Fibroblast of villous mesenchyme (primary cell): ENCODE measurements at places on chromosomes 1 and 21.

DNA sequence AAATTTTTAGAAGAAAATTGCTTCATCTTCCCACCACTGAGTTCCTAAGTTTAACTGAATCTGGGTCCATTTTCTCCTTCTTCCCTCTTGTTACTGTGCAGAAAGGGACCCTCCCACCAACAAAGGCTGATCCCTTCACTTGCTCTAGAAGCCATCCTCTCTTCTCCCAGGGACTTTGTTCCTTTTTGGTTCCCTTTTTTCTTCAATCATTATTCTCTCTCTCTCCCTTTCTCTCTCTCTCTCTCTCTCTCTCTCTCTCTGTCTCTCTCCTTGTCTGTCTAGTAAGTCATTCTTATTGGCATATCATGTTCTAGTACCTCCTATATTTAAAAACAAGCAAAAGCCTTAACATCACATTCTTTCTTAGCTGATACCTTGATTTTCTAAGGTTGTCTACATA, 31.7 kb upstream of the GADD45A start:
- no peak for DNase-seq

- peak; percentile 93 for DNase-seq
Observed at GRCh38 chr1:159924025-159924790, 1.1 kb downstream of the TAGLN2 start.

DNA sequence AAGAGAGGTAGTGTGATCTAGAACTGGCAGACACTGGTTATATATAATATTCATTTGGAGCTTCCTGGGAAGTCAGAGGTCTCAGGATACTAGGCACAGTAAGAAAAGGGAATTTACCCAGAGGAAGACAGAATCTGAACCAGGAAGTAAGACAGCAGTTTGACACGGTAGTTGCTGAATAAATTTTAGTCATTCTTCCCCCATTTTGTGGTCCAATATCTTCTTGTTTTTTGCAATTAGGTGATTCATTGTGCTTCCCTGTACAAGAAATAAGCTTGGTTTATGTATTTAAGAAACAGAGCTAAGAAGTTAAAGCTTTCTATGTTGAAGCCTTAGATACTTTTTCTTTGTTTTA, 1.3 kb downstream of the TMEM167B start:
- DNase-seq = peak; percentile 67

GRCh38 chr1:179187043-179187442, 42.4 kb downstream of the ABL2 start:
- DNase-seq = peak; percentile 61

- DNase-seq = no peak
Observed at GRCh38 chr1:206945779-206946178, 487 bp downstream of the PIGR start.

DNA sequence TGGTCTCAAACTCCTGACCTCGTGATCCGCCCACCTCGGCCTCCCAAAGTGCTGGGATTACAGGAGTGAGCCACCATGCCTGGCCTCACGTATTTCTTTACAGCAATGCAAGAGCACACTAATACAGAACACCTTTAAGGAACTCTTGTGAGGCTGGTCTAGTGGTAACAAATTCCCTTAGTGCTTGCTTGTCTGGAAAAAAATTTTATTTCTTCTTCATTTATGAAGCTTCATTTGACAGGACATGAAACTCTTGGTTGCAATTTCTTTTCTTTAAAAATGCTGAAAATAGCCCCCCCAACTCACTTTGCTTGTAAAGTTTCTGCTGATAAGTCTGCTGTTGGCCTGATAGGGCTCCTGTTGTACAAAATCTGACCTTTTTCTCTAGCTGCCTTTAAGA, 248.8 kb downstream of the SMYD3 start:
- DNase-seq = no peak

DNA sequence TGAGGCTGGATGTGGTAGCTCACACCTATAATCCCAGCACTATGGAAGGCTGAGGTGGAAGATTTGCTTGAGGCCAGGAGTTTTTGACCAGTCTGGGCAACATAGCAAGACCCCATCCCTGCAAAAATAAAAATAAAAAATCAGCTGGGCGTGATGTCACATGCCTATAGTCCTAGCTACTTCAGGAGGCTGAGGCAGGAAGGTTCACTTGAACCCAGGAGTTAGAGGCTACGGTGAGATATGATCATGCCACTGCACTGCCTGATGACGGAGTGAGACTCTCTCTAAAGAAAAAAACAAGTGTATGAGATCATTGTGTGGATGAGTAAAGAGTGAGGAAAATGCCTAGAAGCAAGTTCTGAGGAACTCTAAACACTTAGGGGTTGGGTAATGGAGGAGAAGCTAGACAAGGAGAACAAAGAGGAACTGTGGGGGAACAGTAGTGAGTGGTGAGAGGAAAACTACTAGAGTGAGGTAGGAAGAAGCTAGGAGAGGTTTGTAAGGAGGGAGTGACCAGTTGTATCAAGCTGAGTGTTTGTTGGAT, 17.0 kb downstream of the CLIC4 start:
- DNase-seq = no peak

GRCh38 chr1:111354584-111354983, 63.9 kb downstream of the CHIA start:
- DNase-seq = no peak

- no peak for DNase-seq
Observed at GRCh38 chr1:210321552-210321951, 7.2 kb upstream of the HHAT start.

DNA sequence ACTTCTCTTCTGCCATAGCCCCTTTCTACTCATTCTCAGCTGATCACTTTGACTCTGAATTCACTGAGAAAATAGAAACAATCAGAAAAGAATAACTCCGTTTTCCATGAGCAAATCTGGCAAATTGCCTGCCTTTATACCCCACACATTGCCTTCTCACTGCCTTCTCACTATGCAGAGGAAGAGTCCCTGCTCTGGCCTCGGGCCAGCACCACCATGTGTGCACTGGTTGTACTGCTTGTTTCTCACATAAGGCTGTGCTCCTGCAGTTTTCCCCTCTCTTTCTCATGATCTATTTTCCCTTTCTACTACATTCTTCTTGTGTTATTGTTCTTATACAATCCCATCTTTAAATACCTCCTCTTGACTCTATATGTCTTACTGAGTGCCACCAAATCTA, 2.3 kb upstream of the HMGCS2 start:
- DNase-seq = no peak

DNA sequence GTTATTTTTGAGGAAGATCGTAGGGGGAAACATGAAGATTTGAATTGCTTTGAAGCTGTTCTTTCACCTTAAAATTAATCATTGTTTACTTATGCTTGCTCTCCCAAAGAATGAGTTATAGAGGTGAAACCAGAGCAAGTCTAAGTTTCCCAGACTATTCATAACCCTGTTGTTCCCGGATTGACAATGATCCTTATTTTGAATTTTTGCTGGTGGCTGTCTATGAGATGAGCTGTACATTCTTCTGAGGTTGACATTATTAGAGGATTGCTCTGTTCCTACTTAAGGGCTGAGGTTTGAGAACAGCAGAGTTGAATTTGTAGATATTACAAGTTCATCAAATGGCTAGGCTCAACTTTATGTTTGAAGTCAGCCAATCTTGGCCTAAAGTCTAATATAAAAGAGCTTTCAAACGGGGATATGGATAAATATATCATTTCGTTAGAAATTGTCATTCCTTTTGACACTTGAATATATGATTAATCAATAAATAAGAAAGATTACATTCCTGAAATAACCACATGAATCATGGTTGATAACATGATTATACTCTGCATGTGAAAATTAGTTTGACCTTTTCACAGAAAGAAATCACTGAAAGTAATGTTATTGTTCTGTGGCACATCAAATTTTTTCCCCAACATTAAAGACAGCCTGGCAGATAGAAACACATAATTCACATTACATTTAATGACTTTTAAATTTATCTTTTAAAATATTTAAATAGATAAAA, 19.1 kb upstream of the PDE4B start:
- no peak for DNase-seq

GRCh38 chr1:181430015-181430885, 53.1 kb upstream of the CACNA1E start:
- DNase-seq = no peak

DNA sequence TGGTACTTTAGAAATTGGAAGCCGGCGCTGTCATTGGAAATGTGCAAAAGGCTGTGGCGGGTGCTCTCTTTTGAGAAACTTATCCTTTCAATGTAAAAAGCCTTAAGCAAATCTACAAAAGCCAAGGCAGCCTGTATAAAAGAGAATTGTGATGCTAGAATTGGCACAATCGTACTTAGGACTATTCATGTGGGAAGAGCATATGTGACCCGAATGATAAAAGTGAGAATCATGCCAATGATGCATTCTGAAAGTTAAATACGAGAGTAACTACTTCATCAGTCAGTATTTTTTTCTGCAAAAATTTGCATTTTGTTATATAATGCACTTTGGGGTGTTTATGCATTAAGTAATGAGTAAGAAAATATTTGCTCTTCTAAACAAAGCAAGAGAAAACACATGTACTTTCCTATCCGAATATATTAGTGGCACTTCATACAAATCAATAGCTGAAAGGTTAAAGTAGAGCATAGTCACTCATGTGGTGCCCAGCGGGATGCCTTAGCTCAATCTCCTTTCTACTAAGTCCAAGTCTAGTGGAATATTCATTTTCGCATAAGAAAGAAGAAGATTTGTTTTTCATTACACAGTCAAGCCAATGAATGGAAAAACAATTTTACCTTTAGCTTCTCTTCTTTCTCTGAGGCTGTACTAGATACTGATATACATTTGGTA, 1256.6 kb upstream of the B3GALT2 start:
- no peak for DNase-seq

- peak; percentile 85 for DNase-seq
Observed at GRCh38 chr1:8687039-8687438, 130.4 kb downstream of the RERE start.

DNA sequence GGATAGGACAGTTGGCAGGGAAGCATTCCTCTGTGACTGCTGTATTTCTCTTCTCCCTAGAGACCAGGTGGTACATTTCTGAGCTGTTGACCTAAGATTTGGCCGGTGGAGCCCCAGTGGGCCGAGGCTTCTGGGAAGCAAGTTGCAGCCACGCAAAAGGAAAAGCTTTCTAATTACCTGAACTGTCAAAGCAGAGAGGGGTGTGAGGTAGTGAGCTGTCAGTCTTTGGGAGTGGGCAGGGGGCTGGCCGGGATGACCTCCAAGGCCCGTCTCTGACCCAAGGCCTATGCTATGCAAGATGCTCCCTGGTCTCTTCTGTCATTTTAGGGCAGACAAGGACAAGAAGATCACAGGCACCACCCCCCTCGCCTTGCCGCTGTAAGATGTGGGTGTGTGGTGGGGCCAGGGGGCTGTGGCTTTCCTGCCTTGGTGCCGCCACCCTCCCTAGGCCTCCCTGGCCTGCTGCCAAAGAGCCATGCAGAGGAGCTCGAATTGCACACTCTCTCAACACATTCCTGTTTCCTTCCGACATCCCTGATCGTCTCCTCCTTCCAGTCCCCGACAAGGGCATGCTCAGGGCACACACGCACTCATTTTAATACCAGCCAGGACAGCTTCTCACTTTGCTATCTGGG, 7.7 kb downstream of the PADI1 start:
- DNase-seq = peak; percentile 87

DNA sequence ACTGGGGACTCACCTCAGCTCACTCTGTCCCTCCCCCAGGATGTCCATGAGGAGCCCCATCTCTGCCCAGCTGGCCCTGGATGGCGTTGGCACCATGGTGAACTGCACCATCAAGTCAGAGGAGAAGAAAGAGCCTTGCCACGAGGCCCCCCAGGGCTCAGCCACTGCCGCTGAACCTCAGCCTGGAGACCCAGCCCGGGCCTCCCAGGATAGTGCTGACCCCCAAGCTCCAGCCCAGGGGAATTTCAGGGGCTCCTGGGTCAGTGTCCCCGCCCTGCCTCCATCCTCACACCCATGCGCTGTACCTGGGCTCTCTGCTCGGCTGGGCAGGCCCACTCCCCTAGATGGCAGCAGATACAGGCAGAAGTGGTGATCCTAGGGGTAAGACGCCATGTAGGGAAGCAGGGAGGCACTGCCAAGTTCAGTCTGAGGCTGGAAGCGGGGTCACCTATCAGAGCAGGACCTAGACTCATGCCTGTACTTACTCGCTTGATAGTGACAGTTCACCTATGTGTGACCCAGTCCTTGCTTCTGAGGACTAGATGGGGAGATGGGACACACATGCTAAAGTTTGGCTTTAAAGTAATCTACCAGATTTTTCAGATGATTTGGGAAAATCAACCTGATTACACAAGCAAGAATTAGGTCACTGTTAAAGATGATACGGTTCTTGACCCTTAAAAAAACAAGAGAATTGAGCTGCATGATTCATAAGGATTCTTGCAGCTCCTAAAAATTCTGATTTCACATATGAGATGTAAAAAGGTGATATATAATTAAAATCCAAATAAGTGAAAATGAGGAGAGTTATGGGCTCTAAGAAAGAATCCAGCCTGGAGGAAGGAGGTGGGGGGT, 38.7 kb downstream of the ETNK2 start:
- no peak for DNase-seq

- DNase-seq = no peak
Observed at GRCh38 chr21:41059871-41060270, 108.1 kb upstream of the BACE2 start.

- DNase-seq = no peak
Observed at GRCh38 chr1:14369526-14370213, 228.8 kb upstream of the KAZN start.

DNA sequence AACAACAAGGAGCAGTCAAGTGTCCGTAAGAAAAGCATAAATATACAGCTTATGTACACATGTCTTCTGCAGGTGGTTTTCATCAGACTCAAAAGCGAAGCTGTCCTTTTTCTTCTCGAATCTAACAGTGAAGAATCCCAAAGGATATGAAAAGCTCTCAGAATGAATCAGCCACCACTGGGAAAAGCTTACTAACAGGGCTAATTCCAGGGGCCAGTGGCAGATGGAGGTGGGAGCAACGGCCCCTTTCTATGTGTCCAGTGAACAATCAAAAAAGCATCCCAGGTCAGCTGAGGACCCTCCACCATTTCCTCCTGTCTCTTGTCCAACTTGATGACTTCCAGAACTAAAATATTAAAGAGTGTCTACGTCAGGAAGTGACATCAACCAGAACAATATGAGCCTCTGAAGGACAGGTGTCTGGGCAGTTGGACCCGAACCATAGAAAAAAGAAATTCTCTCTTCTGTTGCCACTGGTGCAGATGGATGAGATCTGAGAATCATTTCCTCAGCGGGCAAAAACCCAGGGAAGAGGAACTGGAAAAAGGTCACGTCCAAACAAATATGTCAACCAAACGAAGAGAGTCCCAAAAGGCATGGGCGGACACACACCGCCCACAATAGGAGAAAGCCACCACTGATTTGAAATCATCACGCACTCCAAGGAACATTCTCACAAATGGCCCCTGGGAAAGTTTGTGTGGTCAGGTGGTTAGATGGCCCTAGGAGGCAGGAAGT, 70.4 kb upstream of the TIAM1 start:
- no peak for DNase-seq

DNA sequence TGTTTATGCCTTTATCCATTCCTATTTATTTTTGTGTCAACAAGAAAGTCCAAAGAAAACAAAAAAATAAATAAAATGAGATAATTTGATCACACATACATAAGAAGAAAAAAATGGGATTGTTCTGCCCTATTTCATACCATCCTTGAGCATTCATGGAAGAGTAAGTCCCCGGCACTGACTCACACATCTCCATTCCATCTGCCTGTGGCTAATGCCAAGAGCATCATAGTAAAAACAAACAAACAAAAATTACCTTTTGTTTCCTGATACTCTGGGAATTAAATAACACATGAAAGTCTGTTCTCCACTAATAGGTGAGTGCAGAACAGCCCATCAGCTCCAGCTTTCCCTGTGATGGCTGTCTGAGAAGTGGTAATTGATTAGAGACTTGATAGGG, 48.1 kb upstream of the BACE2 start:
- no peak for DNase-seq
